CD4-positive, alpha-beta memory T cell (primary cell): ENCODE measurements at places on chromosomes 2 and 18.

DNA sequence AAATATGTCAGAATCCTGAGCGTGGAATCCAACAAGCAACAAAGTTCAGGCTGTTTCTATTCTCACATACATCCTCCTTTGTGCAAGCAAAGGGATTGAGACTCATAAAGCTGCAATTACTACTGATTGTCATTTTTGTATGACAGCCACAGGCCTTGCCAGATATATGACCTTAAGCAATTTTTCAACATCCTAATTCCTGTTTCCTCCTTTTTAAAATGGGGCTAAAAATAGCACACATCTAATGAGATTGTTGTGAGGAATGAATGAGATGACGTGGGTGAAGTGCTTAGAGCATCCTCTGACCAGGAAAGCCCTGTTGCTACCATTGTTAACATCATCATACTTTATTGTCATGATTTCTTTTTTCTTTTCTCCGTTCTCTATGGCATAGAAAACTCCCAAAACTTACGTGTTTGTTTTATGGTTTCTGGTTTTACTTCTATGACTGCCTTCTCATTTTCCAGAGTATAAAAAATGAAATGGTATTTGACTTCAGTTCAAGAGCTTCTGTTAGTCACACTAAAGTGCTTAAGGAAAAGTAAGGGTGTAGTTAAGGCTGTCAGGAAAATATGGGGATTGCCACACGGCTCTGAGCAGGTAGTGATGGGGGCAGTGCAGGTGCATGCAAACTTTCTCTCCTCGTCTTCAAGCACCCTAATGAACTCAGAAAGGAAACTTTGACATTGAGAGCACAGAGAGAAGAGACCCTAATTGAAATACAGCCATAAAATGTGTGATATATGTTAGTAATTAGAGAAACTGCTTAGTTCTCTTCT lies 590.6 kb upstream of the NETO1 start:
- no peaks in the 10 kb centered on the region for H3K27me3 ChIP-seq
- H3K4me1 ChIP-seq: no peaks in the 10 kb centered on the region
- DNase-seq: no peak
- H3K4me3 ChIP-seq: no peak overlapping the region
- H3K36me3 ChIP-seq: no peaks in the 10 kb centered on the region

DNA sequence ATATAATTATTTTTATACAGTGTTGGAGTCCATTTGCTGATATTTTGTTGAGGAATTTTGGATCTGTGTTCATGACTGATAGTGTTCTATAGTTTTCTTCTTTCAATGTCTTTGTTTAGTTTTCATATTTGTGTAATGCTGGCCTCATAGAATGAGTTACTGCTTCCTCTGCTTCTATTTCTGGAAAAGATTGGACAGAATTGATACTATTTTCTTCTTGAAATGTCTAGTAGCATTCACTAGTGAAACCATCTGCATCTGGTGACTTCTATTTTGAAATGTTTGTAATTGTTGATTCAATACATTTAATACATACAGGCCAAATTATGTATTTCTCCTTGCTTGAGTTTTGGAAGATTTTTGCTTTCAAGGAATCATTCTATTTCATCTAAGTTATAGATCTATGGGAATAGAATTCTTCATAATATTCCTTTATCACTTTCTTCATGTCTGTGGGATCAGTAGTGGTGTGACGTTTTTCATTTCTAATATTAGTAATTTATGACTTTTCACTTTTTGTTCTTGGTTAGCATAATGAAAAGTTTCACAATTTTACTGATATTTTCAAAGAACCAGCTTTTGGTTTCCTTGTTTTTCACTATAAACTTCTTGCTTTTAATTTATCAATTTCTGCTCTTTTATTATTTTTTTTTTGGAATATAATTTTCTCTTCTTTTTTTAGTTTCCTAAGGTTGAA lies 509.9 kb upstream of the VRK2 start:
- H3K4me1 ChIP-seq: no peaks in the 10 kb centered on the region
- no peak overlapping the region for H3K4me3 ChIP-seq
- no peaks in the 10 kb centered on the region for H3K27me3 ChIP-seq
- no peak for DNase-seq
- no peak overlapping the region for H3K27ac ChIP-seq
- no peaks in the 10 kb centered on the region for H3K36me3 ChIP-seq

DNA sequence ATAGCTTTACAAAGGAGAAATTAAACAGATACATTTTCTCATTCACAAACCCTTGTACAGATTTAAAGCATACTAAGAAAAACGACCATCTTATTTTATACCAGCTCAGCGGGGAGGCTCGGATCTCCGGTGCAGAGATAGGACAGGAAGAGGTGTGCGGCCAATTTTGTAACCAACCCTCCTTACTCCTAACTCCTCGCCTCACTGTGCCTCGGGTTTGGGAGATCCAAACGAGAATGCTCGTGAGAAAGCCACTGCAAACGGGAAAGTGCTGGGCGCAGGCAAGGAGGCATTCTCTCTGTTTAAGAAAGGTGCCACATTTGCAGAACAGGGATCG lies 1.2 kb downstream of the KDSR start:
- no peaks in the 10 kb centered on the region for H3K27me3 ChIP-seq
- DNase-seq: peak; percentile 5
- peak overlapping the region; percentile 90 for H3K4me3 ChIP-seq
- H3K4me1 ChIP-seq: peaks cover 39% of the 10 kb centered on the region

DNA sequence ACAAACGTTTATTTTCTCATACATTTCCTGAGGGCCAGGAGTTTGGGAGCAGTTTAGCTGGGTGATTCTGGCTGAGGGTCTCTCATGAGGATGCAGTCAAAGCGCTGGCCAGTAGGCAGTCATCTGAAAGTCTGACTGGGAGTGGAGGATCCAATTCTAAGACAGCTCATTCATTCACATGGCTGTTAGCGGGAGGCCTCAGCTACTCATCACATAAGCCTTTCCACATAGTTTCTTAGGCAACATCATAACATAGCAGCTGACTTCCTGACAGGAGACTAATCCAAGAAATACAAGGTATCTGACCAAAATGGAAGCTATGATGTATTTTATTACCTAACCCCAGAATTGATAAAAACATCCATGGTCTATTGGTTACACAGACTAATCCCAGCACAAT lies 2.9 kb upstream of the MRPL44 start:
- H3K4me1 ChIP-seq: peaks cover 46% of the 10 kb centered on the region
- no peak overlapping the region for H3K27ac ChIP-seq
- H3K4me3 ChIP-seq: no peak overlapping the region

- H3K4me3 ChIP-seq: no peak overlapping the region
- H3K4me1 ChIP-seq: no peaks in the 10 kb centered on the region
- no peaks in the 10 kb centered on the region for H3K27me3 ChIP-seq
- no peak overlapping the region for H3K27ac ChIP-seq
Measured at GRCh38 chr2:126723281-126723815, 67.4 kb downstream of the GYPC start.

GRCh38 chr2:48482313-48482712 lies 47.6 kb upstream of the STON1 start:
- DNase-seq: no peak
- H3K27me3 ChIP-seq: no peaks in the 10 kb centered on the region
- H3K4me1 ChIP-seq: no peaks in the 10 kb centered on the region
- no peak overlapping the region for H3K4me3 ChIP-seq

- no peak for DNase-seq
- H3K4me1 ChIP-seq: peaks cover 22% of the 10 kb centered on the region
- no peak overlapping the region for H3K27ac ChIP-seq
- H3K4me3 ChIP-seq: no peak overlapping the region
- H3K27me3 ChIP-seq: peaks cover 22% of the 10 kb centered on the region
Measured at GRCh38 chr2:205686056-205686782, 3.9 kb downstream of the NRP2 start.

- no peaks in the 10 kb centered on the region for H3K27me3 ChIP-seq
- no peak overlapping the region for H3K27ac ChIP-seq
- H3K4me3 ChIP-seq: no peak overlapping the region
Measured at GRCh38 chr2:168466190-168466737, 10.2 kb downstream of the CERS6 start.

DNA sequence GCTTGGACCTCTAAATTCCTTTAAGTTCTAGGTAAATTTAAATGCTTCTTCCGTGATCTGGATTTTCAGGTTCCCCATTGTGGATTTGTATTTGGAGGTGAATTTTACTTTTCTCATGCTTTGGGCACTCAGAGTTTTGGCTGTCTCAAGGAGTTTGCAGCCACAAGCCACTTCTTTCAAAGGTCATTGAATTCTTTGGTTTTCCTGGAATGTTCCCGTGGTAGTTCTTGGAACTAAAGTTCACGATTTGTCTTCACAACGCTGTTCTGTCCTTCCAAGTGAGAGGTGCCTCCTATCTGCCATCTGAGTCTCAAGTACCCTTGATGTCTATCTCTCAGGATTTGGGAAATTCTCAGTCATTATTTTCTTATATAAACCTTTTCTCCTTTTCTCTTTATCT lies 1438.7 kb upstream of the ZEB2 start:
- no peak overlapping the region for H3K27ac ChIP-seq
- no peak overlapping the region for H3K4me3 ChIP-seq
- no peaks in the 10 kb centered on the region for H3K27me3 ChIP-seq

- no peak overlapping the region for H3K4me3 ChIP-seq
- no peaks in the 10 kb centered on the region for H3K36me3 ChIP-seq
- no peak for DNase-seq
Measured at GRCh38 chr2:182522405-182522896, 95.6 kb upstream of the PDE1A start.

DNA sequence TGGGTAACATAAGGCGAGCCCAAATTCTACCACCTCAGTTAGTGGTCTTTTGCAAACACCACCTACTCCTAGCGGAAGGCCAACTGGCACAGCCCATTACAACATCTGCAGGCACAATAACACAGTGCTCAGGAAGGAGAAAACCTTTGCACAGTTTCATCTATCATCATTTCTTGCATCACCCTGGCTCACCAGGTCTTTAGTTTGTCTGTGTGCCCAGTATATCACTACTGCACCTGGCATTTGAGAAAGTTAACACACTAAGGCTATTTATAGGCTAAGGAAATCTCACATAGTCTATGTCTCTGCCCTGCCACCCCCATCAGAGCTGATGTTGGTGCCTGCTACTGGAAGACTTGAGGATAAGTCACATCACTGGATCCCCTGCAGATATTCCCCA lies 484.0 kb downstream of the SATB2 start:
- no peaks in the 10 kb centered on the region for H3K36me3 ChIP-seq
- no peak overlapping the region for H3K4me3 ChIP-seq
- no peak for DNase-seq
- H3K27ac ChIP-seq: no peak overlapping the region
- no peaks in the 10 kb centered on the region for H3K4me1 ChIP-seq

- H3K27me3 ChIP-seq: no peaks in the 10 kb centered on the region
- no peak overlapping the region for H3K4me3 ChIP-seq
- H3K27ac ChIP-seq: no peak overlapping the region
- no peaks in the 10 kb centered on the region for H3K4me1 ChIP-seq
- no peaks in the 10 kb centered on the region for H3K36me3 ChIP-seq
Measured at GRCh38 chr2:134011936-134012586, 241.8 kb upstream of the MGAT5 start.

GRCh38 chr2:181894381-181894780 lies 2.9 kb downstream of the ITPRID2 start:
- no peaks in the 10 kb centered on the region for H3K36me3 ChIP-seq
- H3K27me3 ChIP-seq: no peaks in the 10 kb centered on the region
- peaks cover 25% of the 10 kb centered on the region for H3K4me1 ChIP-seq
- no peak overlapping the region for H3K4me3 ChIP-seq
- H3K27ac ChIP-seq: no peak overlapping the region

GRCh38 chr18:26804519-26804918 lies 61.0 kb downstream of the AQP4 start:
- H3K27me3 ChIP-seq: no peaks in the 10 kb centered on the region
- no peak for DNase-seq
- H3K27ac ChIP-seq: no peak overlapping the region
- H3K4me1 ChIP-seq: no peaks in the 10 kb centered on the region
- no peaks in the 10 kb centered on the region for H3K36me3 ChIP-seq

DNA sequence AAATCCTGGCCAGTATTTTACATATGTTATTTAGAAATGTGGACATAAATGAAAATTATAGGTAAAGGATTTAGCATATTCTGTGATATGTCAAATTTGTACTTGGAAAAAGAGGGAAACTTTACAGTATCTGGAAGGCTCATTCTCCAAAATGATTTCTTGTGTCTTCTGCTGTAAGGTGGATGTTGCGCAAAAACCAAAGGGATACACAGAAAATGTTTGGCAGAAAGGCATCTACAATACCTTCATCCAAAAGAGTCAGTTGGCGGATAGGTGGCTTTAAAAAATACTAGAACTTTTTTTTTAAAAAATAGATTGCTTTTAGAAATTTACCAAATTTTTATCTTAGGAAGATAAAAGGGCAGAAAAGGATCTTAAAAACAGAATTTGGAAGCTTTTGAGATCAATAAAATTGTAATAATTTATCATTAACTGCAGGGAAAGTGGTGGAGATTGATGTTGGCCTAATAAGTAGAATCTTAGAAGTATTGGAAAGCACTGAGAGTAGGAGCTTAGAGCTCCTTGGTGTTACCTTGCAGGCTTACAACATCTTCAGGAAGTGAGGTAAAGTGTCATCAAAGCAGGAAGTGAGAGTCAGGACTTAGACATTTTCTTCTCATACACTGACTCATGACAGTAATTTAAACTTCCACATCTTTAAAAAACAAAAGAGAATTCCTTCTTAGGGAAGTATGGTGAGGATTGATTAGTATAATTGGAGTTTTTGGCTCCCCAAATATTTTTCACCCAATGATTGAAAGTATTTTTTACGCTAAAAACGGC lies 2.1 kb downstream of the NABP1 start:
- H3K4me1 ChIP-seq: peaks cover 78% of the 10 kb centered on the region
- H3K27me3 ChIP-seq: no peaks in the 10 kb centered on the region
- peak overlapping the region; percentile 83 for H3K27ac ChIP-seq

- no peak for DNase-seq
- H3K27me3 ChIP-seq: no peaks in the 10 kb centered on the region
- H3K36me3 ChIP-seq: no peaks in the 10 kb centered on the region
- peaks cover 17% of the 10 kb centered on the region for H3K4me1 ChIP-seq
Measured at GRCh38 chr2:230908092-230908594, 16.9 kb downstream of the GPR55 start.

GRCh38 chr2:127559454-127559853 lies 24.0 kb downstream of the MYO7B start:
- no peak for DNase-seq
- no peak overlapping the region for H3K27ac ChIP-seq
- no peaks in the 10 kb centered on the region for H3K27me3 ChIP-seq
- H3K4me3 ChIP-seq: no peak overlapping the region

- H3K4me3 ChIP-seq: no peak overlapping the region
- no peak overlapping the region for H3K27ac ChIP-seq
- H3K27me3 ChIP-seq: no peaks in the 10 kb centered on the region
- H3K4me1 ChIP-seq: peaks cover 16% of the 10 kb centered on the region
Measured at GRCh38 chr2:127463155-127463991, 45.1 kb downstream of the PROC start.

- H3K36me3 ChIP-seq: no peaks in the 10 kb centered on the region
- H3K27ac ChIP-seq: no peak within 1 kb of the TSS
- H3K27me3 ChIP-seq: no peaks in the 10 kb centered on the region
Measured at GRCh38 chr18:7117390-7118355, at the start of gene LAMA1. LAMA1 (minus strand) TSS chr18:7117797; CDS start chr18:7117720, 77 bp downstream.

GRCh38 chr18:33184175-33184574 lies 256.3 kb downstream of the CCDC178 start:
- H3K4me3 ChIP-seq: no peak overlapping the region
- no peaks in the 10 kb centered on the region for H3K36me3 ChIP-seq
- no peaks in the 10 kb centered on the region for H3K27me3 ChIP-seq
- H3K4me1 ChIP-seq: no peaks in the 10 kb centered on the region
- H3K27ac ChIP-seq: no peak overlapping the region
- DNase-seq: no peak

- H3K27ac ChIP-seq: no peak overlapping the region
- no peaks in the 10 kb centered on the region for H3K36me3 ChIP-seq
- no peak for DNase-seq
- no peaks in the 10 kb centered on the region for H3K27me3 ChIP-seq
- no peak overlapping the region for H3K4me3 ChIP-seq
Measured at GRCh38 chr2:36322108-36322507, 33.5 kb upstream of the CRIM1 start.

GRCh38 chr2:160695402-160696086 lies 201.9 kb upstream of the RBMS1 start:
- no peak overlapping the region for H3K4me3 ChIP-seq
- H3K27me3 ChIP-seq: no peaks in the 10 kb centered on the region
- H3K36me3 ChIP-seq: no peaks in the 10 kb centered on the region
- H3K4me1 ChIP-seq: no peaks in the 10 kb centered on the region
